ENCODE measurements at places on chromosomes 7 and 10.

GRCh38 chr10:94307046-94307615 is 55.6 kb downstream of the NOC3L start:
- DNase-seq, result no peak

GRCh38 chr10:72483471-72483870 is 128.8 kb upstream of the DNAJB12 start:
- no peak for DNase-seq

GRCh38 chr7:35026150-35026549 is 11.1 kb downstream of the DPY19L1 start:
- DNase-seq, result no peak

- peak; percentile 19 for DNase-seq
These were observed 238.7 kb upstream of the PRSS58 start for GRCh38 chr7:142496545-142496991.

DNA sequence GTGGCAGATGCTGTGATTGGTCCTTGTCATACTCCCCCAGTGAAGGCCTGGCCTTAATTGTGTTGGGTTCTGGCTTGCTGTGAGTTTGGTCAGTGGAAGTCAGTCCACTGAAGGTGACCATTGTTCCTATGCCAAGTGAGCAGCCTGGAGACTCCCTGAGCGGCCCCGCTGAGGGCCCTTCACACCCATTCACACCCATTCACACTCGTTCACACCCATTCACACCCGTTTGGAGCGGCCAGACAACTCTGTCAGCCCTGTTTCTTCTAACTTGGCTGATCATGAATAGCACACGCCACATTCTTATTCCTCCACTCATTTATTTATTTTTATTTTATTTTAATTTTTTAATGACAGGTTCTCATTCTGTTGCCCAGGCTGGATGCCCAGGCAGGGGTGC is 61.5 kb downstream of the C10orf120 start:
- DNase-seq, result no peak

DNA sequence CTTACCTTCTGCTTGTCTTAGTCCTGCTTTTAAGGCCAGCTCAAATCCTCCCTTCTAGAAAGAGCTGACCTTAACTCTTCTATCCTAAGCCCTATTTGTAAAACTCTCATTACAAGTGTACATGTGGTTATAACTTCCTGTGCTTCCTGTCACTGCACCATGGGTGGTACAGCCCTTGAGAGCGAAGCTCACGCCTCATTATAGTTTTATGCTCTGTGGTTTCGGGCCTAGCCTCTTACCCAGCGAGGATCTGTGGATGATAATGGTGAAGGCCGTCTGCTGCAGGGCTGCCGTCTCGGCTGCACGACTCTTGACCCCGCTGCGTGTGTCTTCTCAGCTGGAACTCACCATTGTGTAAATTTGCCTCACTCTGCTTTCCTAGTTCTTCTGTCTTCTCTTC is 74.6 kb downstream of the CUL1 start:
- DNase-seq, result no peak

- no peak for DNase-seq
These were observed 542.1 kb upstream of the IGFBP3 start for GRCh38 chr7:46463170-46463569.

DNA sequence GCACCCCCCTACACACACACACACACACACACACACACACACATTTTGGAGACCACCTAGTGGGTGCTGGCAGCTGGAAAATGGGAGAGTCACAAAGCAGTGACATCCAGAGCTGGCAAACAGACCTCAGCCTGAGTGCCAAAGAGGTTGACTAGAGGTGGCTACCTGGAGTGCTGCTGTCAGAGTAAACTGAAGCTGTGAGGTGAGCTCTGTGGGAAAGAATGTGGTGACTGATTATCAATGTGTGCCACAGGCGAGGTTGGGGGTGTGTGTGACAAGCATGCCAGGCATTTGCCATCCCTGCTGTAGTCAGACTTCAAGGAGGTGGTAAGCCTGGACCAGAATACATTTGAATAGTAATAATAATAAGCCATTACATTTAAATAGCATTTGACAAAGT is 120.6 kb downstream of the SLIT1 start:
- peak; percentile 59 for DNase-seq

- DNase-seq, result no peak
These were observed 103.7 kb downstream of the RBM20 start for GRCh38 chr10:110747609-110748464.

DNA sequence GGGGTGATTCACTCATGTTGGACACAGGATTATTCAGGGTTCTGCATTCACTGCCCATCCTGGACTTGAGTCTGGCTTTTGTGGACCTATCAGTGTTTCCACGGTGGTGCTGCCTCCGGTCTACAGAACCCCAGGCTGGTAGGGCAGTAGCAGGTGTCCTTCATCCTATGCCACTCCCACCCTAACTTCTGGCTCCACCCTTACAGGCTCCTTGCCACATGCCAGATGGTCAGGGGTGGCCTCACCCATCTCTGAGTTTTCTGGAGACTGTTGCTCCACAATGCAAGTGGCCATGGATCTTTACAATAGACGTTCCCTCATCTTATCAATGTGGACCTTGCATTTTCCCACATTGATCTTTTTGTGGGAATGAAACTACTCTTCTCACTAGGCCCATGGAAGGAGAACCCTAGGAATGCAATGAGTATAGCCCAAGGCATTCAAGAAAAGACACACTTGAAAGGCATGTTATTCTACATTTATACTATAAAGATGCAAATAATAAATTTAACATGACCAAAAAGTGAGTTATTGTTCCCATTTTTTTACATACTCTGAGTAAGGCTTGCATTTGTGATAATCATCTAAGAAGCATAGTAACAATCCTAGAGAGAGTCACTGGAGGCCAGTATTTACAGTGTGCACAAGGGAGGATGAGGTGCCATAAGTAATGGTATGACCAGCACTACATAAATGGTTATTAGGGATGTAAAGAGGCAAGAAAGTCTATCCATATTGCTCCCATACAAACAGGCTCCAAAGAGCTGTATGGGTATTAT is 57.4 kb upstream of the ADO start:
- no peak for DNase-seq

GRCh38 chr7:87528730-87529129 is 53.2 kb upstream of the ABCB4 start:
- no peak for DNase-seq

DNA sequence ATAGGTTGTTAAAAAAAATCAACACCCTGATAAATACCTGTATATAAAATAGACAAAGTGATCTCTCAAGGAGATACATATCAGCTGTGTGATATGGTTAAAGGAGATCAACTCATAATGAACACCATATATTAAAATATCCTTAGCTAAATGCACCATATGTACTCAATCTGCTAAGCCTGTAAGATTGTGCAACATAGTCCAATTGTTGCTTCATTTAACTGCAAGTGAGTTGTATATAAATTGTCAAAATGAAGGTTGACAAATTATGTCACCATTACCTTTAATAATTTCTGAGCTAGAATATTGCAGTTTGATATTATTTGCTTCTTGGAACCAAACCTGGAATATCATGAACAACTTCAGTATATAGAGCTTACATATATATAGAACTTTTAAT is 283.7 kb downstream of the MALRD1 start:
- DNase-seq, result no peak

Data from H54 (cell line).